Left lobe of liver (tissue), 2 donors: ENCODE measurements at places on chromosomes 2 and 18.

DNA sequence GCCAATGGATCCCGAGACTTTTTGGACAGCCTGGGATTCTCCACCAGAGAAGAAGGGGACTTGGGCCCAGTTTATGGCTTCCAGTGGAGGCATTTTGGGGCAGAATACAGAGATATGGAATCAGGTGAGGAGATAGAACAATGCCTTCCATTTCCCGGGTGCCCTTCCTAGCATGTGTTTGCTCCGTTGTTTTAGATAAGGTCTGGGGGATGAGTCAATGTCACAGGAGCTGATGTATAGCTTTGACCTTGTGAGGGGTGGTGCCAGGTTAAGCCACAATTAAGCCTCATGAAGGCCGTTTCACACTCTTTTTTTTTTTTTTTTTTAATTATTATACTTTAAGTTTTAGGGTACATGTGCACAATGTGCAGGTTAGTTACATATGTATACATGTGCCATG lies 4.7 kb downstream of the TYMS start:
- DNase-seq, result no peak

GRCh38 chr18:26617151-26617554 lies 68.8 kb upstream of the KCTD1 start:
- DNase-seq, result no peak

- DNase-seq, result no peak
Observed at GRCh38 chr18:64202210-64202836, 53.4 kb upstream of the LINC00305 start.

DNA sequence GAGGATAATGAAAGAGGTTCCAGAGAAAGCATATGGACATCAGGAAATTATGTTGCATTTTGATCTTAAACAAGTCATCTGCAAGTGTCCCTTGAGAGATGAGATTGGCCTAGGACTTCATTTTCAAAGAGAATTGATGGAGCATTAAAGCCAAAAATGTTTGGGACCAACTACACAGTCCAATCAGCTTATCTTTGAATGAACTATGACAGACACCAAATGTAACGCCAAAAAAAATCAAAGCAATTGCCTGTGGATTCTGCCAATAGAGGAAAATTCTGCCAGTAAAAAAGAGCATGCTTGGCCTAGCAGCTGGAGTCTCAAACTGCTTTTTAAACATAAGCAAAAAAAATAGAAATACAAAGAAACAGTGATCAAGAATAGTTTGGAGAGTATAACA lies 594.5 kb upstream of the CHAC2 start:
- no peak for DNase-seq

GRCh38 chr2:134233728-134234136 lies 20.1 kb upstream of the MGAT5 start:
- no peak for DNase-seq

DNA sequence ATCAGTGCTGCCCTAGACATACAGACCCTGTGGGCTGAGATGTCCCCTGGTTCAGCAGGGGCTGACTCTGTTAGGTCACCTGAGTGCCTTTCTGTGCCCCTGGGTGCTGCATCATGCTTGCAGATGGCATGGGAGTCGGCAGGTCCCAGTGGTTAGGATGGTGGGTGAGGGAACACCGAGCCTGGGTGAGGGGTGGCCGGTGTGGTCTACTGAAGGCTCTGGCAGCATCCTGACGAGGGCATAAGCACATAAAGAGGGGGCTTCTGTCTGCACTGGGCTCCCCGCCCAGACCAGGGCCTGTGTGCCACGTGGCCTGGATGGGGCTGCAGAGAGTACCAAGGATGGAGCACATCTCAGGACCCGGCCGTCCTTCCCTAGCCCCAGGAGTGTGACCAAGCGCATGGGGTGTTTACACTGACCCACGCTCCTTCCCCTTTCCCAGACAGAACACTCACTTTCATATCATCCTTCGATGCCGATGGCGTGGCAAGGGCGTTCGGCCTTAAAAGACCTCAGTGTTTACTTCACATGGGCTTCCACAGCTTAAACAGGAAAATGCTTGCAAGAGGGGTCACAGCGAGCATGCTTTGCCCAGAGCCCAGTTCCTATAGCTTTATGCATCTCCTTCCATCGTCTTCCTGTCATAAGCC lies 115.1 kb downstream of the STPG4 start:
- DNase-seq, result no peak

DNA sequence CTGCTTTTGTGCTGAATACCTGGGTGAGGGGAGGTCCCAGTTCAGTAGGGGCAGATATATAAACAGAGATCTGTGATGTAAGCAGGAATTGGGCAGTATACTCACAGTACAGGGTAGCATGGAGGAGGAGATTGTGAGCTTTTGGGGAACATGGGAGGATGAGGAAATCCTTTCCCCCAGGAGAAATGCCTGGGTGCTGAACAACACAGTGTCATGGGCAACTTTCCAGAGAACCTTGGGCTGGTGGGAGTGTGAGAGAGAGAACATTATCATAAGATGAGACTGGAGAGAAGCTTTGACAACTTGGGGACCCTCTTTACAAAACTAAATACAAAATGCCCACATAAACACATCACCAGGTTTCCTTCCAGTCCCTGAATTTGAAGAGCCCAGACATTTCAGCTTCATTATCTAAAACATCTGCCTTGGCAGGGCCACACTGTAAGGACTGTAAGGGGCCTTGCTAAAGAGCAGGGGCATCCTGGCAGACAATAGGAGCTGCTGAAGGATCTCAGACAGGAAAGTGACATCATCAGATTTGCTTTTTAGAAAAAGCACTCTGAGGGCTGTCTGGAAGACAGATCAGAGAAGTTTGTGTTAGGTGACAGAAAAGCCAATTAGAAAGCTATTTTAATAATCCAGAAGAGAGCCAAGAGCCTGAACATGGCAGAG lies 303.1 kb upstream of the FBXO11 start:
- DNase-seq, result no peak

GRCh38 chr18:7272311-7273049 lies 41.6 kb downstream of the LRRC30 start:
- DNase-seq, result peak; percentile 64

- no peak for DNase-seq
Observed at GRCh38 chr2:176128172-176128981, 1.1 kb upstream of the HOXD8 start.

DNA sequence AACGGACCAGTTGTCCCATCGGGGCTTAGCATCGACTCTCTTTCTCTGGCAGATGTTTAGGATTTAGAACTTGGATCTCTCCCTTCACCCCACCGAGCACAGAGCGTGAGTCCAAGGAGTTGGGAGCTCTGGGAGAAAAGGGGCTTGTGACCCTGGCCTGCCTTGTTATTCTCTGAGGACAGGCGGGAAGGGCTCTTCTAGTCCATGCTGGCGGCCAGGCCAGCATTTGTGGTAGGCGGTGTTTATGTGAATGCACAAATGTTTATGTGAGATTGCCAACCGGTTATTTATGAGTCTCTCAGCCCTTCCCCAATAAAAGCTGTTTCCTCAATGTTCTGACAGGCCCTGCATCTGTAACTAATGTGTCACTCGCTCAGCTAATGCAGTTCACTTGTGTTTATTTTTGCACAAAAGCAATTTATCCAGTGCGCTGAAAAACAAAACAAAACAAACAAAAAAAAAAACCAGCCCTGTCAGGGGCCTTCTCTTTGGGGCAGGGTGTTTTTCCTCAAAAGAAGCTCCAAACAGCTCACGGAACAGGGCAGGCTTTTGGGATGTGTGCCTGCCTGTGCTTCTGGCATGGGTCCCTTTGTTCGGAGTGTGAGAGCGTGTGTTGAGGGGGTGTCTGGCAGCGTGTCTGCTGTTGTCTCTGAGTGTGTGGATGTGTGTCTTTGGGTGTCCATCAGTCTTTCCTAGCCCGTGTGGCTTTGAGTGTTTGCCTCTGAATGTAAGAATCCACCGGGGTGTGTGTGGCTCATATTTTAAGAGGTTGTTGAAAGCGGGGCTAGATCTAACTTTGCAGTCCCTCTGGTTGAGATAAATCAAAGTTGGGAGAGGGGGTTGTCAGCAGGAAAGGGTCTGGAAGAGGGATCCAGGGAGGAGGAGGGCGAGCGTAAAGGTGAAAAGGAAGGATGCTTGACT lies 52.8 kb upstream of the HAAO start:
- DNase-seq, result no peak

GRCh38 chr2:38269421-38269820 lies 107.7 kb downstream of the ATL2 start:
- no peak for DNase-seq

DNA sequence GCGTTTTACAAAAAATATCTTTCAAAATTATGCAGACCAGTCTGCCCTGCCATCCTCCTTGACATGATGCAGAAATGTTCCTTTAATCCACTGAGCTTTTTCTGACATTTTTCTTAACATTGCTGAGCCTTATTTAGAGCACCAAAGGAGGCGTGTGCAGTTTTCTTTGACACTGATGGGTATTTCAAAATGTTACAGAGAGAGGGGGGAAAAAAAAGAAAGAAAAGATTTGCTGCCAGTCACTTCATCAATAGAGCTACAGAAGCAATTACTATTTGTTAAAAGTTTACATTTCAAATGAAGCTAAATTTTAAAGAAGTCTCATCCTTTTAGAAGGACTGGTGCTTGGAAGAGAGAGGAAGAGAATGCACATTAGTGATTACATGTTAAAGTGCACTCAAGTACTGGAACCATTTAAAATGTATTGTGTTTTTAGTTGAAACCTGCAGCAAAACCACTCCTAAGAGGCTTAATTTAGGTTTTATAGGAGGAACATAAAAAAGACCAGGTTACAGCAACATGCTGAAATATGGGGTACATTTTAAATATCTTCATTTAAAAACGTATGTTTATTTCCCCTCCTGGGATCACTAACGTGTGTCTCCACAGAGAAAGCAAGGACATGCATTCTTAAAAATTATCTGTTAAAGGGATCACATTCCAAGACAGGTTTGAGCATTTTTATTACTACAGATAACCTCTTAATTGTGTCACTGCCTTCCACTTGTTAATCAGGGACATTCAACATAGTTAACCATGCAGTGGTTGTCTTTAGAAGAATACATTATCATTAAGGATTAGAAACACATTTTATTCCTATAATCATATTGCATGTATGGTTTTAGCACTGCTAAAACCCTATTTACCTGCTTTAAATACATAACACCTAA lies 258.4 kb downstream of the MEIS1 start:
- DNase-seq, result no peak

DNA sequence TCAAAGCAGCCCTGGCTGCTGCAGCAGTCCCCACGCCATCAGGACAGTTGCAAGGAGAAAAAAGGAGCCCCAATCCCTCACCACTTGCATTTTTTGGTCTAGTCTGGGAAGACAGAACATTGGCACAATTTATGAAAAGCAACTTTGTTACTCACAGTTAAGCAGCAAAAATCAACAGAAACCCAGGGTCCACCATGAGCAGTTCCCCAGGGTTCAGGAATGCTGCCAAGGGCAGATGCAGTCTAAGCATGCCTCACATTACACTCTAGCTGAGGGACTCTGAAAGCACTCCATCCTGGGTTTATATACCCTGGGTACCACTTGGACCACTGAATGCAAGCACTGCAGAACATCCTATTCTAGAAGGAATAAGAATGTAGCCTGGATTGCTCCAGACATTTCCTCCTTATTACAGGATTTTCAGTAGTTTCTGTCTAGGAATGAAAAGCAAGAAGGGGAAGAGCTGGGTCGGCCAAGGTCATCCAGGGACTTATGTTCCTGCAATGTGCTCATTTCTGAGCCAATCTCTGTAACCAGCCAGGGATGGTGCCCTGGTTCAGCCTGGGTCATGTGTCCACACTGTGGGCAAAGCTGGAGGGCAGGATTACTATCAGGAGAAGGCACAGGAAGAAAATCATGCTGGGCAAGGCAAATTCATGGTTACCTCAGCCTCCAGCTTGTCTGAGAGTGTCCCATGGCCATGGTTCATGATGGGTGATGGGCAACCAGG lies 19.5 kb upstream of the TMEM163 start:
- DNase-seq, result no peak

DNA sequence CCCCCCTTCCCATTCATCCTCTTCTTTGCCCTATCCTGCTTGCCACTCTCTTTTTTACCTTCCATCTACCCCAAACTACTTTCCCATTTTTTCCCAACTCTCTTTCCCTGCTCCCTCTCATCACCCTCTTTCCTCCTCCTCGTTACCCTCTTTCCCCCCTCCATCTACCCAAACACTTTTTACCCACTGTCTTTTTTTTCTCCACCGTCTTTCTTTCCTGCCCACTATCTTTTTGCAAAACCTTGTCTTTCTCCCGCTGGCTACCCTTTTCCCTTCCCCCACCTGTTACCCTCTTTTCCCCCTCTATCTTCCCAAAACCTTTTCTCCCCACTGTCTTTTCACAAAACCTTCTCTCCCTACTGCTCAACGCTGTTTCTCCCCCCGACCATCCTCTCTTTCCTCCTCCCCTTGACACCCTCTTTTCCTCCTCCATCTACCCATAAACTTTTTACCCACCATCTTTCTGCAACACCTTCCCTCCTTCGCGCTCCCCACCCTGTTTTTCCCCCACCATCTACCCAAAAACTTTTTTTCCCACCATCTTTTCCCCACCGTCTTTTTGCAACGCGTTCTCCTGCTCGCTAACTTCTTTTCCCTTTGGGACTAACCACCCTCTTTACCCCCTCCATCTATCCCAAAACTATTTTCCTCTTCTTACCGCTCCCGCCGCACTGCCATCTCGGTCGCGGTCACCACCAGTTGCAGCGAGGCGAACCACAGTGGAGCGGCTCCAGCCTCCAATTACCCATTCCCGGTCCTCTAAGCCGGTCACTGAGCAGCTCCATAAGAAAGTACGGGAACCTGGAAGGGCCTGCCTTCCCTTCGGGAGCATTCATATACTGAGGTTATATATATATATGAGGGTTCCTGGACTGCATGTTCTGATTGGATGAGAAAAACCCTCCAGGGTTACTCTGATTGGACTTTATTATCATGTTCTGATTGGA lies 15.0 kb downstream of the CCDC74A start:
- DNase-seq, result no peak

GRCh38 chr2:72023678-72024390 lies 123.8 kb downstream of the CYP26B1 start:
- DNase-seq, result peak; percentile 19

GRCh38 chr18:27860011-27860410 lies 316.9 kb downstream of the CDH2 start:
- no peak for DNase-seq

DNA sequence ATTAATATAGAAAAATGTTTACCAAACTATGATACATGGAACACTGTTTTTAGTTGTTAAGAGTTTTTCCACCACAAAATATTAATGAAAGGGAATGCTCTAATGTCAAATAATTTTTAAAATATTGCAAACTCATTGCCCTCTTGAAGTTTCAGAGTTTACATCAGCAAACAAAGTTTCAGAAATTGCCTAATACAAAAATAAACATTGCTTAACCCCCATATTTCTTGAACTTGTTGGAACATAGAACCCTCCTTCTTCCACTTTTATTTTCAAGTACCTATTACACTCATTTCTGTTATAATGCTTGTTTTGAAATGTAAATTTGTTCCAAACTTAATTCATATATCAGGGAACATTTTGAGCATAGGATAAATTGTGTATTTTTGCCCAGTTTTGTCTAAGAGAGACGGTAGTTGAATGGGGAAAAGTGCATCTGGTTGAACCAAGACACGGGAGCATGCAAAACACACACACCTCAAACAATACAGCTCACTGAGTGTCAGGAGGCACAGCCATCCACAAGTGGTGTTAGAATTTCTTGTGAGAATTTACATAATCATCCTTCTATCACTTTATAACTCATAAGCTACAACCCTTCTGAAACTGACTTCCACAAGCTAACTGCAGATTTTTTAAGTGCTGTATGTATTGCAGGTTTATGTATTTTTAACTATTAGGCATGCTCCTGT lies 5.3 kb upstream of the MC4R start:
- DNase-seq, result no peak

GRCh38 chr2:187826023-187826422 lies 271.8 kb upstream of the TFPI start:
- no peak for DNase-seq

- no peak for DNase-seq
Observed at GRCh38 chr18:25167612-25168410, 184.2 kb downstream of the ZNF521 start.

- no peak for DNase-seq
Observed at GRCh38 chr2:156867201-156867600, 390.3 kb upstream of the GALNT5 start.
